AML-193 (cell line): ENCODE measurements at places on chromosomes 6 and 20.

GRCh38 chr6:6764764-6765434 is 176.4 kb downstream of the LY86 start:
- no peak for DNase-seq

GRCh38 chr6:95572098-95572497 is 5.2 kb upstream of the MANEA start:
- DNase-seq: peak; percentile 81

GRCh38 chr6:53813801-53814200 is 19.0 kb downstream of the LRRC1 start:
- DNase-seq: peak; percentile 19

- DNase-seq: no peak
Observed at GRCh38 chr6:165987483-165988301, 180.0 kb downstream of the TBXT start.

DNA sequence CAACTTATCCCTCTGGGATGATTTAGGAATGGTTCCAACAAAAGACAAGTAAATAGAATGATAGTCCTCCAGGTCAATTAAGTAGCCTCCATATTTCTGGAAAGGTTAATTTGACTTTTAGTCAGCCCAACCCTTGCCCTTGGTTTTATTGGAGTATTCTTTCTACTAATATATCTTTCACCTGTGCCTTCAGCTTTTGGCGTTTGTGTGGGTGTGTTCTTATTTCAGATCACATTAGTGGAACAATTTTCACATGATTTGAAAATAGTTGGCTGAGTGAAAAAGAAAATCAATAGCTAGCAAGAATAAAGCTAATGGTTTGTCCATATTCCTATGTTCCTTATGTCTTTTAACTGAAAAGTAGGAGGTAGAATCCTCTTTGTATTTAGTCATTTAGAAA is 239.6 kb upstream of the SGK1 start:
- DNase-seq: no peak

DNA sequence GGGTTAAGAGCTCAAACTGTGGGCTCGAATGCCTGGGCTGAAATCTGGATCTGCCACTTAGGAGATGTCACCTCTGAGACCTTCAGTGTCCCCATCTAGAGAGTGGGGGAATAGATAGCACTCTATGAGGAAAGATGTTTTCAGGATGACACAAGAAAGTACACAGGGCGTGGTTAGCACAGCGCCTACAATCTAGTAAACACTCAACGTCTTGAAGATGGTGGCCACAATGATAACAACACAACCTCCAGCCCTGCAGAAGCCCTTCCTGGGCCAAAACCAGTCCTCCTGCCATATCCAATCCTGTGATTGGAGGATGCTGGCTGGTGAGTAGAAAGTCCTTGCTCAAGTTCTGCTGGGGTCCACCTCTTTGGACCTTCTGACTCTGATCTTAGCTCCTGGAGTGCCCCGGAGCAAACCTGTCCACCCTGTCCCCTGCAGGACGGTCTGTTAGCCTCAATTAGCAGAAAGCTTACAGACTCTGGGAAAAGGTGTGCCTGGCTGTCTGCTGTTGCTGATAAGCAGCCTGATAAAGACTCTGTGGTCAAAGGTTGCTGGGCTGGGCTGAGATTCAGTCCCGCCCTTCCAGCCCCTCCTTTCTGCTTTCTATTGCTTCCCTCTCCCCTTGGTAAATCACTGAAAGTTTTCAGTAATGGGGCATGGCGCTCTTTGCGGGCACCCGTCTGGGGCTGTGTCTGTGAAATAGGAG is 8.2 kb downstream of the EDN3 start:
- DNase-seq: no peak

GRCh38 chr6:16769131-16769985 is 8.1 kb upstream of the ATXN1 start:
- peak; percentile 97 for DNase-seq

GRCh38 chr6:7425808-7426190 is 36.2 kb downstream of the RIOK1 start:
- no peak for DNase-seq

- no peak for DNase-seq
Observed at GRCh38 chr6:123940551-123940950, 136.9 kb downstream of the NKAIN2 start.

DNA sequence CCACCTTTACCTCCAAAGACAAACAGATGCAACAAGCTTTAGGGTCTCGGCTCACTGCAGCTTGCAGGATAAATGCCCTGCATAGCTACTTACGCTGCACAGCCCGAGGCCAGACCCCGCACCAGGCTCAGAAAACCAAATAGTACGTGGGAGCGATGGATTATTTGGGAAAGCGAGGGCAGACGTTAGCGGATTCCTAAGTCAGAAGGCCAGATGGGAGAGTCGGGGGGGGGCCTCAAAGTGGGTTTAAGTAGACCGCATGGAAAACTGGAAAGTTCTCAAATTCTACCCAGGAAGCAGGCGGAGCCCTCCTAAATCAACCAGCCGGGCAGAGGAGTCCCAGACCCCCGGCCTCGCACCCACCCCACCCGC is 382 bp downstream of the SFT2D1 start:
- no peak for DNase-seq

GRCh38 chr6:156832231-156832647 is 55.1 kb downstream of the ARID1B start:
- DNase-seq: no peak

DNA sequence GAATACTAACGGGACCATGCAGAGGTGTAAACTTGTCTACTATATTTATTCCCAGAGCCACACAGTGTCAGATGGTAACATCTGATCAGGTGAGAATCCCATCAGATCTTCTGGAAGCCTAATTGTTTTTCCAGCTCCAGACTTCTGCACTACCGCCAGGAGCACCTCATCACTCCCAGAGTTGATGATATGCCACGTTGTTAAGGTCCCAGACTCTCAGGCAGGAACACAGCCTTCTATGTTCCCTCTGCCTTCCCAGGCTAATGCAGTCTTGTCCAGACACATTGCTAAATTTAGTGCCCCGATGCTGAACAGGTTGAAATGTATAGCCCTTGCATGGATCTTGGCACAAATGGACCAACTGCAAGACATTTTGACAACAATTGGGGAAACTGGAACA is 86.2 kb downstream of the PROKR2 start:
- DNase-seq: no peak

- DNase-seq: no peak
Observed at GRCh38 chr20:53097371-53097770, 125.2 kb downstream of the TSHZ2 start.

- DNase-seq: no peak
Observed at GRCh38 chr6:142824426-142824825, 120.5 kb downstream of the HIVEP2 start.

GRCh38 chr6:136586295-136586694 is 36.1 kb upstream of the MAP7 start:
- no peak for DNase-seq

GRCh38 chr6:7161253-7161623 is 53.5 kb downstream of the RREB1 start:
- DNase-seq: no peak

- no peak for DNase-seq
Observed at GRCh38 chr6:138868181-138868580, 72.3 kb downstream of the ECT2L start.

GRCh38 chr6:77019081-77019480 is 444.2 kb downstream of the HTR1B start:
- DNase-seq: no peak

- DNase-seq: no peak
Observed at GRCh38 chr6:66210964-66211363, 503.9 kb upstream of the EYS start.

GRCh38 chr6:111845441-111845871 is 27.8 kb downstream of the FYN start:
- DNase-seq: no peak

GRCh38 chr6:64988148-64988547 is 718.9 kb downstream of the EYS start:
- no peak for DNase-seq

DNA sequence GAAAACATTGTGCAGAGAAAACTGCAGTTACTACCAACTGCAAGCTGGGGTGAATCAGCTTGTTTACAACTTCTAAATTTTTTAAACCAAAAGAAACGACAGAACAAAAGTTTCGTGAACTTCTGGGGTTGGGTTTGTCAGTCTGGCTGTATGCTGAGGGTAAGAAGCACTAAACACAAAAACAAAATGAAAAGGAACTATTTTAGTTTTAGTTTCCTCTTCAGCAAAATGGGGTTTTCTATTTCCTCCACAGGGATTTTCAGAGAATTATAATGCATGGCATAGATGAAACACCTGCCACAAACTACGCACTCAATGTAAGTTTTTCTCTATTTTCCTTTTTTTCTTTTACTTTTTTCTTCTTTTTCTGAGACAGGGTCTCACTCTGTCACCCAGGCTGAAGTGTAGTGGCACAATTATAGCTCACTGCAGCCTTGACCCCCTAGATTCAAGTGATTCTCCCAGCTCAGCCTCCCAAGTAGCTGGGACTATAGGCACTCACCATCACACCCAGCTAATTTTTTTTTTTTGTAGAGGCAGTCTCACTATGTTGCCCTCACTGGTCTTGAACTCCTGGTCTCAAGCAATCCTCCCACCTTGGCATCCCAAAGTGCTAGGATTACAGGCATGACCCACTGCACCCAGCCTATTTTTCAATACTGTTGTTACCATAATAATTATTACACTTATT is 40.6 kb downstream of the CGA start:
- DNase-seq: no peak

DNA sequence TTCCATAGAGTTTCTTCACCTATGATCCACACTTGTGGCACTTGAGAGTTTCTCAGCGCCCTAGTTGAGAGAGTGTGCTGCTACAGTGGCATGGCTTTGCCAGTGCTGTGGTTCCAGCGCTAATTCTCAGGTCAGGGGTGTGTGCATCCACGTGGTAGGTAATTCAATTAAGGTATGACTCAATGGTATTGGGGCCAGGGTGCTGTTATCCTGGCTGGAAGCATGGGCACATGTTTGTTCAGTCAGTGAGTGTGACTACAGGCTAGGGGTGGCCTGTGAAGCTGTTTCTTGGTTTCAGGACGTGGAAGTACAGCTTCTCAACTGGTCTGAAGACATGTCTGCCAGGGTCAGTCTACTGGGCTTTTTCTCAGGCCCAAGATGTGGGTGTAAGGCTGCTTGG is 3.0 kb upstream of the SEMG2 start:
- no peak for DNase-seq

GRCh38 chr6:5492356-5492755 is 231.0 kb downstream of the FARS2 start:
- DNase-seq: no peak

DNA sequence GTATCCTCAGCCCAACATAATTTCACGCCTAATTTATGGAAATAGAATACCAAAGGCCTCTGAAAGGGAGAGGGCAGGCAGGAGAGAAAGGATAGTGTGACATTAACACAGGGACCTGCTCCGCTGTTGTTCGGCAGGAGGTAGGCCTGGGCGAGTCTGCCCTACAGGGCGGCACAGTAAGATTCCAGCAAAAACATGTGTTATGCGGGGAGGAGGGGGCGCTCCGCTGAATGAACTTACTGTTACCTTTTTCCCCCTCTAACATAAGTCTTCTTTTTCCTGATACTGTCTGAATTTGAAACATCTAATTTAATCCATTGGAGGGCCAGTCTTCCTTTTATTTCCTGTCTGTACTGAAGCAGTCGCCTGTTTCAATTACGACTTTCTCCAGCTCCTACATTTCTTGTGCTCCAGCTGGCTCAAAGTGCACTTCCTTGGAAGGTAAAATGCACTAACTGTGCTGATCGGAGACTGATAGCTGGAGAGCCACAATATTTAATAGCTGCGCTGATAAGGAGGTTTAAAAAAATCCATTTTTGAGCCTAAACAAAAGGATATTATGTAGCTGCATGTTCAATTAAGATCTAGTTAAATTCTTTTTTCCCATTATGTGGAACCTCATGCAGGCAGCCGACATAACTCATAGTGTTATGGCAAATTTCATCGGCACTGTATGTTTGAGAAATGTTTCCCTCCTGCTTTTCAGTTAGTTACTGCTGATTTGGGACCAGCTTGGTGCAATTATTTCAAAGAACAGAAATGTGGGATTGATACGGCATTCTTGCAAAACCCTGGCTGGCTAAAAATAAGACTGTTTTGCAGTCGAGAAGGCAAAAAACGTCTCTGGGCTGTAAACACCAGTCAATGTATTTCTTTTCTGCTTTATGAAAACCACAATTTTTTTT is 193.0 kb downstream of the FOXC1 start:
- no peak for DNase-seq

GRCh38 chr20:9491324-9491723 is 23.1 kb upstream of the LAMP5 start:
- no peak for DNase-seq

DNA sequence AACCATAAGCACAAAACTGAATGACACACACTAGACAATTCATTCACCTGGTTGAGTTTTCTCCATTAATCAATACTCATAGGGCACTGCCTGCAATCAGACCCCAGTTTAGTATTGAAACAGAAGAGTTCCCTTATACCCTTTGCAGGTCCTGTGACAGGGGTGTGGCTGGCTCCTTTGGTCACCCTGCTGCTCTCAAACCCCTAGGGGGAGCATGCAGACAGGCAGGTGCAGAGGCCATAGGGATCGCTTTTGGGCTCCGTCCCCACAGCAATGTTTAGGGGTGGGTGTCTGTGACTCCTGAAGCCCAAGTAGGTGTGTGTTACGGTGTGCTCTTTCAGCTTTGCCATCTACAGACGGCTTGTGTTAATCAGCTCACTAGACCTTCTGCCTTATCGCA is 210.4 kb downstream of the CENPW start:
- DNase-seq: no peak

DNA sequence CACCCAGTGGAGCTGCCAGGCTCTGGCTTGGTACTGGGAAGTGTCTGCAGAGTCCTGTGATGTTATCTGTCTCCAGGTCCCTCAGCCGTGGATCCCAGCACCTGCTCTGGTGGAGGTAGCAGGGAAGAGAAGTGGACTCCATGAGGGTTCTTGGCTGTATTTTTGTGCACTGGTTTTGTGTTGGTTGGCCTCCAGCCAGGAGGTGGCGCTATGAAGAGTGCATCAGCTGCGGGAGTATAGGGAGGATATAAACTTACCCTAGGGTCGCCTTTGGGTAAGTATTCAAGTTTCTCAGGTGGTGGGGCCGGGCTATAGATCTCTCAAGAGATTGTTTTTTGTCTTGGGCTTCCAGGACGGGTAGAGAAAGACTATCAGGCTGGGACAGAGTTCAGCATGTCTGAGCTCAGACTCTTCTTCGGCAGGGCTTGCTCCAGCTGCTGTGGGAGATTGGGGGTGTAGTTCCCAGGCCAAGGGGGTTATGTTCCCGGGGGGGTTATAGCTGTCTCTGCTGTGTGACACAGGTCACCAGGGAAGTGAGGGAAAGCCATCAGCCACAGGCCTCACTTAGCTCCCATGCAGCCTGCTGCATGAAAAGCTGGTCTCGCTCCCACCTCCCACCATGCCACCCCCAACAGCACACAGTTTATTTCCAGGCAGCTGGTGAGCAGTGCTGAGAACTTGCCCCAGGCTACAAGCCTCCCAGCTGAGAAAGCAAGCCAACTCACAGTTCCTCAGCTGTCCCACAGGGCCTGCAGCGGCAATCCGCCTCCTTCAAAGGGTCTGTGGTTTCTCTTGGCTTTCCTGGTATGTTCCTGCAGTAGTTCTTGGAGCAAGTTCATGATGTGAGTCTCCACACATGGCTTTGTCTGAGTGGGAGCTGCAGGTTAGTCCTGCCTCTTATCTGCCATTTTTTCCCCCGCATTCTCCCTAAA is 115.7 kb downstream of the AIG1 start:
- DNase-seq: no peak
